Fibroblast of lung (primary cell): ENCODE measurements at places on chromosomes 3 and 15.

- no peak for DNase-seq
These were observed 55.8 kb downstream of the DZIP3 start for GRCh38 chr3:108645364-108645763.

- no peak for DNase-seq
These were observed 667.9 kb upstream of the SGO1 start for GRCh38 chr3:20853890-20854289.

- DNase-seq: peak; percentile 64
These were observed 54.4 kb upstream of the TLE3 start for GRCh38 chr15:70152070-70152480.

GRCh38 chr15:90266485-90266884 lies 1.0 kb downstream of the NGRN start:
- peak; percentile 22 for DNase-seq

GRCh38 chr3:105214590-105214989 lies 152.1 kb upstream of the ALCAM start:
- DNase-seq: no peak

GRCh38 chr3:154247806-154248415 lies 76.4 kb downstream of the DHX36 start:
- DNase-seq: no peak

DNA sequence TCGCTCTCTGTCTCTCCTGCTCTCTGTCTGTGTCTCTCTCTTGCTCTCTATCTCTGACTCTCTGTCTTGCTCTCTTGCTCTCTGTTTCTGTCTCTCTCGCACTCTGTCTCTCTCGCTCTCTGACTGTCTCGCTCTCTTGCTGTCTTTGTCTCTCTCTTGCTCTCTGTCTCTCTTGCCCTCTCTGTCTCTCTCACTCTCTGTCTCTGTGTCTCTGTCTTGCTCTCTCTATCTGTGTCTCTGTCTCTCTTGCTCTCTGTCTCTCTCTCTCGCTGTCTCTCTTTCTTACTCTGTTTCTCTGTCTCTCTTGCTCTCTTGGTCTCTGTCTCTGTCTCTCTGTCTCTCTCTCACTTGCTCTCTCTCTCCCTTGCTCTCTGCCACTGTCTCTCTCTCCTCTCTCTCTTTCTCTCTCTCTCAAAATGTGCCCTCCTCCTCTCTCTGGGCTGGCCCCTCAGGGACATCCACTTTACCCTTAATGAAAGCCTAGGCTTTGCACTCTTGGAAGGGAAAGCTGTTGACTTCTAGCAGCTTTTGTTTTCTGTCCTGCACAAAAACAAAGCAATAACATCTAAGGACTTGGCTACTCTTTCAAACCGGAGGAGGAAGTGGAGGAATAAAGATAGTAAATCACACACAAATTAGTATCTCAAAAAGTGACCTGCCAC lies 73.9 kb upstream of the NR2E3 start:
- no peak for DNase-seq

DNA sequence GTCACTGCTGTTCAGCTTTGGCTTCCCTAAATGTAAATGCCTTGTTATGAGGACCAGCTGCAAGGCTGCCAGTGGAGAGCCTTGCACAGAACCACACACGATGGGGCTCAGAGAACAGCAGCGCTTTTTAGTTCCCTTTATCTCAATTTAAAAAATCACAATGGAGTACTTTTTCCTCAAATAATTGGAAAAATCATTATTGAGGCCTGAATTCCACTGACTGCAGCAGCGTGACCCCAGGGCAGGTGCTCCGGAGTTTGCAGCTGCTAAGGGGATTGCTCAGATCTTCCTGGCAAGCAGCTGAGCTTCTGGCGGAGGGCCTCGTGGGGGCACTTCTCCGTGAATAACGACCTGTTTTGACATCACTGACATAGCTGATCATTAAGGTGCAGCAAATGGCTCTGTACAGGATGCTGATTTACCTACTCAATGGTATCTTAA lies 245.6 kb upstream of the TRIM42 start:
- peak; percentile 69 for DNase-seq

- DNase-seq: no peak
These were observed 205.9 kb upstream of the HES1 start for GRCh38 chr3:193929921-193930646.

DNA sequence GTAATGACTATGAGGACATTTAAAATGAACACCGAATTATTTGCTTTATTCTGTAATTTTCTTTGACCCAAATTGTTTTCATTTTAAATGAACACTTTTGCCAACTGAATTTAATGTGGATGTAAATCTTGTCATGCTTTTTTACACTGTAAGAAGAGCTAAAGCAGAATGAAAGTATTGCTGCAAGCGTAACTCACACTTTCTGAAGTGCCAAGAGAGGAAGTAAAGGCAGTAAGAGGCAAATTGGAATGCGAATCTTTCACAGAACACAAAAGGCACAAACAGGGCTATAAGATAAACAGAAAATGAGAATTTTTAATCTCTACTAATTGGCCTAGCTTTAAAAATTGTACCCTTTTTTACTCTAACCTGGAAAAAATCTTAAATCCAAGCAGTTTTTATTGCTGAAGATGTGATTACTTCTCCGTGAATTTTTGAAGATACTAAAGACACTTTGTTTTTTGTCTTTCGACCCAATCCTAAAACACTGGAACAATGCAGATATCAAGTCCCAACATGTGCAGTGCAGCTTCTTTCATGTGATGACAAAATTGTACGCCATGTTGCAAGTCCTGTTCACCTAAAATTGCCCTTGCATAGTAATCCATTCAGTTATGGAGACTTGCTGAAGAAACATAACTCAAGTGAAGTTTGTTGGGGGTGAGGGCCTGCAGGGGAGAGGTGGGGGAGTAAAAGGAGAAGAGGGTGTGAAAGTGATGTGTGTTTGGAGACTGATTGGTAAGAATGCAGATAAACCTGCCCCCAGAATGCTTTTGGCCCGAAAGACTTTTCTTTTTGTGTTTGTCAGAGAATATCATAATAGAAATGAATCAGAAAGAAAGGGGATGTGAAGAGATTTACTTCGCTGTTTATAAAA lies 1.4 kb downstream of the ARID3B start:
- no peak for DNase-seq

- no peak for DNase-seq
These were observed 3.4 kb downstream of the THBS1 start for GRCh38 chr15:39584266-39584659.

GRCh38 chr3:171157286-171157685 lies 130.8 kb upstream of the SLC2A2 start:
- DNase-seq: no peak

- peak; percentile 8 for DNase-seq
These were observed 102.2 kb upstream of the MANF start for GRCh38 chr3:51282931-51283330.

DNA sequence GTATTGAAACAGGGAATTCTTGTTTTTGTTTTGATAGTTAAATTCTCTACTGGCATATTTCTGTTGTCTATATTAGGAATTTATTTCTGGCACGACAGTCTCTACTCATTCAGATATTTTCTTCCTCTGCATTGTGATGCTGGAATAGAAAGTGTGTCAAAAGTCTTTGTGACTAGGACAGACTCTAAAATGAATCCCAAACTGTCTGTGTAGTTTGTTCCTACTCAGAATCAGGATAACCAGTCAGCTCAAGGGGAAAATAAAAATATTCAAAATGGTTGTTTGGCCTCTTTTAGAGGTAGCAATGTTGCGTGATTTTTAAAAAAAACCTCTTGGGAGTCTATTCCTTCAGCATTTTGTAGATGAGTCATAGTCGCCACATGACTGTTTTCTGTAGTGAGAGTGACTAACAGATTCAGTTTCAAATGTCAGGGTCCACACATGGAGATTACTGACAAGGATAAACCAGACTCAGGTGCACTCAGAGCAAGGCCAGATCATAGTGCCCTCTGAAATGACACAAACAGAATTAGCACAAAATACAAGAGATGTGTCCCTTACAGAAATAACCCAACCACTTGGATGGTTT lies 13.1 kb downstream of the SLC7A14 start:
- peak; percentile 78 for DNase-seq

GRCh38 chr15:97141360-97141759 lies 810.9 kb downstream of the NR2F2 start:
- no peak for DNase-seq

- DNase-seq: no peak
These were observed 42.9 kb downstream of the EAF1 start for GRCh38 chr3:15470261-15470660.

DNA sequence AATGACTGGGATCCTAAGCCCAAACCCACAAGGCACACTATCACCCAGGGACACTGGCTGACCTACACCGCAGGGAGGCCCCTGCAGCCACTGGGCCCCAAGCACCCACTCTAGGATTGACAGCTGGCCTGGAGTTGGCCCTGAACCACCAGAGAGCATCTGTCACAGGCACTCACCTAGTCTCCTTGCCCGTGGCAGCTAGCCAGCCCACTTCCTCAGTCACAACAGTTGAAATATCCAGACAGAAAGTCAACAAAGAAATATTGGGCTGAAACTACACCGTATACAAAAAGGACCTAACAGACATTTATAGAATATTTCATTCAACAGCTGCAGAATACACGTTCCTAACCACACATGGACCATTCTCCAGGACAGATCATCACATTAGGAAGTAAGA lies 5.2 kb upstream of the SPINK8 start:
- no peak for DNase-seq

DNA sequence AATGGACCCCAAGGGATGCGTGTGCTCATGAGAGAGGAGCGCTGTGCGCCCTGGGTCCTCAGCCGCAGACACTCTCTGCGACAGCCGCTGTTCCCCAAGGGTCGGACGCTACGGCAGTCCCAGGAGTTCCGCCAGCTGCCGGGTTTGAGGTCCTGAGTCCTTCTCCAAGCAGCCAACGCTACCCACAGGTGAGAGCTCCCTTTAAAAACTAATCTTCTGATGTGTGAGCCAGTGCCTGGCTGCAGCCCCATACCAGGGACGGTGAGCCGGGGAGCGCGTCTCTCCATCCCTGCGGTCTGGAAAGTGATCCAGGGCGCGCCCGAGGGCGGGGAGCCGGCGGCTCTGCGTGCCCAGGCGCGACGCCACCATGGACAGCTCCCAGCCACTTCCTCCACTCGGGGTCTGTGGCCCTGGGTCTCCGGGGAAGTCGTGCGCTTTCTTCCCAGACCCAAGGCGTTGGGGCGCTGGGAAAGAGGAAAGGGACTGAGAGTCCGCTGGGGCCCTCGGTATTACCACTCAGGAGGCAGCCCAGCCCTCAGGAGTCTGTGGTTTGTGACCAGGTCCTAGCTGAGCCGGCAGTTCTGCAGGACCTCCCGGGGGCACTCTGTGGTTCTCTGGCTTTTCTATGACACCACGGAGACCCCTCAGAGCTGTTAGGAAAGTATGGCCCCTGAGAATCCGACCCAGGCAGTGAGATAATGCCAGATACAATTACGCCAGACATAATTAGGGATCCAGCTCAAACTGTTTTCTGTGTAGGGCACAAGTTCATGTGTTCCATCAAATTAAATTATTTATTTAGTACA lies 1.4 kb downstream of the CEMIP start:
- peak; percentile 53 for DNase-seq

DNA sequence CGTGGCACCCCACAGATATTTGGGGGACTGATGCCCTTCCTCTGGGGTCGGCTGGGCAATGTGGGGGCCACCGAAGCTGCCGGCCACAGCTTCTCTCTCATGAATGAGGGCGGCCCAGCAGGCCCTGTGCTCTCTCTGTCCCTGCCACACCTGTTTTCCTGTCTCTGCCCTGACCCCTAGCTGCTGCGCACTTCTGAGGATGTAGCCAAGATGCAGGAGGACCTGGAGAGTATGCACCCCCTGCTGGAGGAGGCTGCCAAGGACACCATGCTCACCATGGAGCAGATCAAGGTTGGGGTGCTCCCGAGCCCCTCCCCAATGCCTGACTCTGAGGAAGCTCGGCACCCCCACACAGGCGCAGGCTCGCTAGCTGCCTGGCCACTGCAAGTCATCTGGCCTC lies 59.7 kb downstream of the SEMA3G start:
- DNase-seq: peak; percentile 20

- peak; percentile 68 for DNase-seq
These were observed 441.3 kb downstream of the MAGI1 start for GRCh38 chr3:65597226-65597951.
